ENCODE measurements at places on chromosomes 11 and 22. TPM values are rescaled to one million over a fixed set of nuclear protein-coding genes. Genes with fewer than 3 reads are reported as not detected.

The C11orf42 gene
- not detected for total RNA-seq

The OR51T1 gene
- not detected for total RNA-seq

The KIF18A gene
- total RNA-seq: 3.8 TPM

The TRPC6 gene
- total RNA-seq: 4.1 TPM

The UBQLNL gene
- total RNA-seq: 1.6 TPM

The SLN gene
- total RNA-seq: not detected

The POU2AF2 gene
- not detected for total RNA-seq

The TRIM6 gene
- total RNA-seq: 4.8 TPM

The SLC25A45 gene
- total RNA-seq: 11.7 TPM

The MIOX gene
- total RNA-seq: not detected

The PDGFD gene
- 19.4 TPM for total RNA-seq

The SPECC1L gene
- total RNA-seq: 39.6 TPM

The GPHA2 gene
- total RNA-seq: not detected

The ANO5 gene
- total RNA-seq: 6.0 TPM

The MB gene
- 9.9 TPM for total RNA-seq

The HSPA8 gene
- 799 TPM for total RNA-seq

The AMBRA1 gene
- total RNA-seq: 60.7 TPM

The ADM2 gene
- 7.3 TPM for total RNA-seq

The SIAE gene
- total RNA-seq: 30.1 TPM

The SCGB2A2 gene
- total RNA-seq: not detected

The TTC28 gene
- total RNA-seq: 29.2 TPM

The TSPAN32 gene
- total RNA-seq: not detected

Measured in prostate gland (tissue), 2 donors.